ENCODE measurements at places on chromosomes 5 and 9.

GRCh38 chr5:160310552-160311295 is 1.6 kb downstream of the CCNJL start:
- no peak for DNase-seq

DNA sequence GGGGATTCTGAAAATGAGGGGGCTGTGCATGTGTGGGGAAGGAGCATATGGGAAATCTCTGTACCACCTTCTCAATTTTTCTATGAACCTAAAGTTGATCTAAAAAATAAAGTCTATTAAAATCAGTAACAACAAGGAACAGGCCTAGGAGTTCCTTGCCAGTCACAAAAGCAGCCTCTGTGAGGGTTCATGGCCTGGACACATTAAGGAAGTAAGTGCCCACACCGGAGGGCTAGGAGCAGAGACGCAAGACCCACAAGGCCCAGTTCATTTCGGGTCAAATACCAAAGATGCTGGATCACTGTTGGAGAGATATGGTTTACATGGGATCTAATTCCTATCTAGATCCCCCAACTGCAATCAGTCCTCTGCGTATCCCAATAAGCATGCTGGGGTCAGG is 88.4 kb downstream of the SEMA4D start:
- no peak for DNase-seq

DNA sequence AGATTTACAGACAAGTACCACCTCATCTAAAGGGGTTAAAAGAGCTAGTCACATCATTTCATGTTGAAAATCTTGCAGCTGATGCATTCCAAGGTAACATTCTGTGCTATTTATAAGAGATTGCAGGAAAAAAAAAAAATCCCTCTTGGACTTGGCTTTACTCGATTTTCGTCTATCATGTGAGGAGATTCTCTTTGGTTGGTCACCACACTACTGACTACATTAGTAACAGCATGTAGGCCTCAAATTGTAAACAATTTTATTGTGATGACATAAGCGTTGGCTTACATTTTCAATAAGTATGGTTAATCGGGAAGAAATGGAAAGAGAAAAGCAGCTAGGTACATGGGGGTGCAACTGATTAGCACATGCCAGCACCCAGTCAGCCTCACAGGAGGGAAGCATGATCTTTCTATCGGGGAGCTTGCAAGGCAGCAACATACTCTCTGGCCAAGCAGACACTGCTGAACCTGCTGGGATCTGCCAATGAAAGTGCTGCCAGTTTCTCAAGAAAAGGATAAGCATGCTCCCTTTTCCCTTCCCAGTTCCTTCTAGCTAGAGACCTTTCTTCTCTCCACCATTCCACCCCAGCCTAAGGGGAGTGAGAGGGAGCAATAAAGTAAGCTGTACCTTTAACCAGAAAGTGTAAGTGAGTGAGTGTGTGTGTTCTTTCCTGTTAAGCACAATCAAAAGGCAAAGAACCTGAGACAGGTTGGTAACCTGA is 7.5 kb downstream of the NREP start:
- no peak for DNase-seq

DNA sequence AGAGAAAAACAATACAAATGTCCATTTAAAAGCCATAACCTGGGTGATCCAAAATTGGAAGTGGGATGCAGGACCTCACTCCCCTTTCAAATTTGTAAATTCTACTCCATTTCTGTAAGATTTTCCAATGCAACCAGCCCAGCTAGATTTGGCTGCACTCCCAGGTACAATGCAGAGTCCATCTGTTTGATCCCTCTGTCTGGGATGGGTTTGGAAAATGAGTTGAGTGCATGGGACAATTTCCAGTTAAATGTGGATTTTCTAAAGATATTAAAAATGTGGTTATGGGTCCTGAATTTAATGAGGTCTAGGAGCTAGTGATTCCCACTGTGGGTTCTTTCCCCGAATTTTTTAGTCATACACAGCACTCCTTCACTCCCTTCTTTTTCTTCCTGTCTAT is 104.0 kb upstream of the ATP10B start:
- no peak for DNase-seq
